ENCODE measurements at places on chromosomes 16 and 17. TPM values are rescaled to one million over a fixed set of nuclear protein-coding genes. Genes with fewer than 3 reads are reported as not detected.

EFCAB5 gene
- total RNA-seq: 0.25 TPM

OTOP3 gene
- total RNA-seq: not detected

HLF gene
- not detected for total RNA-seq

CEP295NL gene
- 0.64 TPM for total RNA-seq

C1QTNF8 gene
- total RNA-seq: not detected

DNAH3 gene
- not detected for total RNA-seq

GNAO1 gene
- not detected for total RNA-seq

TMEM94 gene
- total RNA-seq: 27.2 TPM

KRTAP4-6 gene
- total RNA-seq: not detected

ANKRD40CL gene
- total RNA-seq: not detected

KRTAP1-5 gene
- total RNA-seq: not detected

CTRB2 gene
- not detected for total RNA-seq

KRT40 gene
- total RNA-seq: not detected

SLC13A2 gene
- not detected for total RNA-seq

GPRC5C gene
- total RNA-seq: 10.0 TPM

GCSH gene
- 18.0 TPM for total RNA-seq

KRT31 gene
- total RNA-seq: not detected

CCL17 gene
- total RNA-seq: not detected

SLC52A1 gene
- 0.25 TPM for total RNA-seq

CES4A gene
- 1.0 TPM for total RNA-seq

ARL4D gene
- 1.5 TPM for total RNA-seq

ZNF205 gene
- total RNA-seq: 14.9 TPM

ZSCAN10 gene
- total RNA-seq: not detected

SEPTIN1 gene
- 0.38 TPM for total RNA-seq

KIF19 gene
- 1.8 TPM for total RNA-seq

FOXN1 gene
- total RNA-seq: not detected

C17orf78 gene
- total RNA-seq: not detected

OR2C1 gene
- total RNA-seq: not detected

FOXL1 gene
- total RNA-seq: 0.89 TPM

BOLA2 gene
- 35.0 TPM for total RNA-seq

NAGS gene
- total RNA-seq: 2.0 TPM

NR1D1 gene
- 0.77 TPM for total RNA-seq

CETP gene
- total RNA-seq: 12.8 TPM

Data from dermis microvascular lymphatic vessel endothelial cell (primary cell).